NCI-H82 (cell line): ENCODE measurements at places on chromosomes 3 and 15.

GRCh38 chr3:129975705-129976048 is 1.2 kb downstream of the TRH start:
- DNase-seq = no peak

DNA sequence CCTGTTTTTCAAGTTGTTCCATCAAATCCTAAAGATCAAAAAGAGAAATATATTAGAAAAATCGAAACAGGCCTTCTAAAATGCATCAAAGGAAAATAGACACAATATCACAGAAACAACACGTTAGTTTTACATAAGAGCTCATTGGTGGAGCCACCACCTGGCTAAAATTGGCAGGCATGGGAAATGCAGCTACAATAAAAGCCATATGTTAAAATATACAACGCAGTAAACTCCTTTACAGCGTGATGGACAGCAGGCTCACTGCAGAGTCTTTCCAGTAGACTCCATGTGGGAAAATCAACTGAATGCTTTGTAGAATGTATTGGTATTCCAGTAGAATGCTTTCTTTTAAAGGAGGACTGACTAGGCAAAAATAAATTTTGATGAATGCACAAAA is 40.9 kb upstream of the MYO5C start:
- peak; percentile 50 for DNase-seq

DNA sequence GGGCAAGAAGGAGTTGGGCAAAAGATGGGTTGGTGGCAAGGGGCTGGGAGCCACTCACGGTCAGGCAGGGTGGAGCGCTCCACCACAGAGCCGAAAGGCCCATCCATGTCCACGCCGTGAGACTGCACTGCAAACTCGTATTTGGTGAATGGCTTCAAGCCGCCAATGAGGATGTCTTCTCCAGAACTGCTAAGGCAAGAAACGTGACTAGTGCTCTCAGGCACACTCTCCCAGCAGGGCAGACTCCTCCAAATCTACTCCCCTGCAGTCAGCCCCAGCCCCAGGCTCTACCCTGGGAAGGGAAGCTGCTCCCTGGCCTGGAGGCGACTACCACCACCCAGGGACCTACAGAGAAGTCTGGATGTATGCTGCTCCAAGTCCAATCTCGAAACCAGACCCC is 11.4 kb upstream of the IGDCC3 start:
- DNase-seq = no peak

GRCh38 chr3:98531622-98532274 is at the start of gene GPR15:
Gene GPR15, plus strand, starts transcription at chr3:98531978. Its CDS starts 56 bp downstream, at chr3:98532034.
- DNase-seq = no peak

DNA sequence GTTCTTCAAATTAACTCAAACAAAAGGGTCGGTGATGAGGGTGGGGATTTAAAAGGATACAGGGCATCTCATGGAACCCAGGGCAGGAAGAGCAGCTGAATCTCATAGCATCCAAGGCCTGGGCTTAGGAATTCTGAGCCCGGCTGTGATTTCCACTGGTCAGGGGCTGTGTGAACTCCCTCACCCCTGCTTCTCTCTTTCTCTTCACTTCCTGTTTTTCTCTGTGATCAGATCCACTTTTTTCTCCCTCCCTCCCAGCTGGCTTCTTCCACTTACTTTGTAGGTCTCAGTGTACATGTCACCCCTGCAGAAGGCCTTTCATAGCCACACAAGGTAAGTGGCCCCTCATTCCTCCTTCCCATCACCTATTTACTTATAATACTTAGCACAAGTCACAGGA is 68.2 kb upstream of the CORO2B start:
- DNase-seq = no peak

- DNase-seq = no peak
Measured at GRCh38 chr3:29331456-29332194, 50.8 kb downstream of the RBMS3 start.

GRCh38 chr15:94576889-94577533 is 345.6 kb downstream of the MCTP2 start:
- peak; percentile 51 for DNase-seq

DNA sequence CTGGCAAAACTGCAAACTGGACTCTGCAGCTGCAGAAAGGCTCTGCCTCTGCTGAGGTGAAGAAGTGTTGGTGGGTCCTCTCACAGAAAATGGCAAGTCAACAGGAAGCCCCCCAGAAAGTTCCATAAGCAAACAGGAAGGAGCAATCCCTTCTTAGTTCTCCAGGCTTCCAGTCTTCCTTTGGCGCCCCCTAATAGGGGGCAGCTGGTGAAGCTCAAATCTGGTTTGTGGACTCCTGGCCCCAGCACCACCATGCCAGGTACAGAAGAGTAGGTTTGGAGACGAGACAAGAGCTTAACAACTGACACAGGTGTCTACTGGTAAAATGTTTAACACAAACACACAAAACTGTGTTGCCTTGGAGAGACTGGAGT is 35.5 kb downstream of the LEO1 start:
- peak; percentile 54 for DNase-seq

DNA sequence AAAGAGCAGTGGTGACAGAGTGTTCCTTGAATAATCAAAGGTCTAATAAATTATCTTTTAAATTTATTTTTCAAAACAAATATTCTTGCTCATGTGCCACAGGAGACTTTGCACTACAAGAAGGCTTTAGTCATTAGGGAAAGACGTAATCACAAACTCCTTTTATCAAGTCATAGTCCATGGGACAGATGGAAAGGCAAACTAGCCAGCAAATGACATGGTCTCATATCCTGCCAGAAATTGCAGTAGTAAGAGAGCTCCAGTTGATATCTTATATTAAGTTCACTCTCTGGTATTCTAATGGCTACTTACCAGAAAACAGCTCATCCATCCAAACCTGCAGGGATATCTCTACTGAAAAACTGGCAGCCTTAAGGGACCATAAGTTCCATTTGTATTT is 225.0 kb upstream of the TP63 start:
- DNase-seq = no peak

- no peak for DNase-seq
Measured at GRCh38 chr3:15052335-15053242, 12.5 kb downstream of the MRPS25 start.

DNA sequence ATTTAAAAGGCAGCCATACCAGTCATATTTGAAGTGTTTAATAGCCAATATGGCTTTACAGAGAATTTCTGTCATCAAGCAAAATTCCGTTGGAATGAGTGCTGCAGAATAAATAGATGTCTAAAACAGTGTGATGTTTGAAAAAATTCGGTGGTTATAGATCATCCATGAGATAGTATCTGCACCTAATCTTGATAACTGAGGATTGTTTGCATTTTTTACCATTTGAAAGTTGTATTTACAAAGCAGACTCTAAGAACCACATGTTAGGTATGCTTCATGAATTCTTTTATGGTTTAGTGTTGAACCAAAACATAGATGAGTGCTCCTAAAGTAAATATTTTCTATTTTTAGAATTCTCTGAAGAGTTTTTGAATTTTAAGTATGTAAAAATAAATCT is 476.1 kb downstream of the NAALADL2 start:
- no peak for DNase-seq

DNA sequence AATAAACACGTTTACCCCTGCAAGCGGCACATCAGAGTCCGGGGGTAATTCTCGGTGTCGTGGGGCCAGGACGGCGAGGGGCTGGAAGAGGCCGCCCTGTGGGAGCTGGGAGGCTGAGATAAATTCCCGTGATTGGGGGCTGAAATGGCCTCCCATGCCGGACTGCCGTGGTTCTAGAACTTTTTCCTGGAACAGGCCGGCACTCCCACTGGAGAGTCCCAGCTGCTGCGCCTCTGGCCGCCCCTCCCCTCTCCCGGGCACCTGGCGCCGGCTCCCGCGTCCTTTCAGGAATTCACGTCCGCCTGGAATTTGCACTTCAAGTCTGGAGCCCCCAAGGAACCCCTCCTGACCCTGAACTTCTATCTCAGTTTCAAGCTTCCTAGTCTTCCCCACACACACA is 10.8 kb upstream of the LRRC2 start:
- no peak for DNase-seq

DNA sequence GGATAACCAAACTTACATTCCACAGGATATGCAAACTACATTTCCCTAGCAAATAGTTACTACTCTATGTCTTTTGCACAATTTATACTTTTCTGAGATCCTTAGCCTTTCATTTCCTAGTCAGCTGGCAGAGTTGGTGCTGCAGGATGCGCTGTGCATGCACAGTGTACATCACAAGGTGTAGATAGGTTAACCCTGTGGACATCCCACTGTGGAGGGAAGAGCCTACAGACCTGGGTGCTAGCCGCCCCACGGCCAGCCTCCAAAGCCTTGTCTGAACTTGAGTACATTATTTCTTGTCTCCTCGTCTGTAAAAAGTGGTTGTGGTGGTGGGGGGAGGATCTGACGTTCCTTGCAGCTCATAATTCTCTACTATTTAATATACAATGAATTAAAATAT is 3.5 kb downstream of the TNFSF10 start:
- no peak for DNase-seq

DNA sequence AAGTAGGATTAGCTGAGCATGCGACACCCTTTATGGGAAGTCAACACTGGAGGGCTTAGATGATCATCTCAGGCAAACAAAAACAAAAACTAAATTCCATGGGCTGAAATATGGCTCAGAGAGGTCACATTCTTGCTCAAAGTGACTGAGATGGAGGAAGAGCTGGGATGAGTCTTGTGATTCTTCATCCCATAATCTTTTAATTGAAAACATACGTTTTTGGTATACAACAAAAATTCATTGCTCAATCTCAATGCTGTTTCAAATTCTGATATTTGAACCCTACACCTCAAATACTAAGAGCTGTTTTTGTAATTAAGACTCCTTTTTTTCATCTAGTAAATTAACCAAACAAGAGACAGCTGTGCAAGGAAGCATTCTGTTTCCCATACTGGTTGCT is 257.0 kb downstream of the NR1D2 start:
- DNase-seq = no peak

- DNase-seq = peak; percentile 36
Measured at GRCh38 chr15:41494922-41495735, 1.5 kb downstream of the ITPKA start.

GRCh38 chr3:111151438-111151837 is 79.8 kb downstream of the NECTIN3 start:
- DNase-seq = peak; percentile 8

GRCh38 chr3:179088306-179088705 is 16.7 kb upstream of the ZMAT3 start:
- peak; percentile 30 for DNase-seq

DNA sequence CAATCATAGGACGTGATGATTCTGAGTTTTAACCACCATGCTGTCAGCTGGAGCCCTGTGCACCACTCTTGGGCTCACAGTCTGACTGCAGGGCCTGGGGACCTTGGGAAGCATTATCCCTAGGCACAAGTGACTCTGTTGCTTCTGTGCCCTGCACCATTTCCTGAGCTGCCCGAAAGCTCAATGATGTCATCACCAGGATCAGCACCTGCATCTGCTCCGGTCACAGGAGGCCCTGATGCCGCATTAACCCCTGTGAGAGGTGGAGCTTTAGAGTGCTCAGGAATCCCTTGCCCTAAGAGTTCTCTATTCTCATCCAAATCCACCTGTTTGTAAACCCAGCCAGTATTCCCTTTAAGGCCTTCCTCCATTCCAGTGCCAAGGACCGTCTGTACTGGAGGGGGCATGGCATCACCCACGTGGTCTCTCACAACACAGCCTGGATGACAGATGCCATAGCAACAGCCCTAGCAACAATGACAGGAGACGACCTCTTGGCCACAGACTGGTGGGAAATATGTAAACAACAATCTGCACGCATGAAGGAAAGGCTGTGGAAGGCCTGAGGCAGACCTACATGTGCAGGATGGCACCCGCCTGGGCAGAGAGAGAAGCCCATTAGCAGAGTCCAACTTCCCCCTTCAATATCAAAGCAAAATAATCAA is 37.9 kb downstream of the NTRK3 start:
- peak; percentile 62 for DNase-seq
